ENCODE measurements at places on chromosomes 4 and X. TPM values are rescaled to one million over a fixed set of nuclear protein-coding genes. Genes with fewer than 3 reads are reported as not detected.

DNA sequence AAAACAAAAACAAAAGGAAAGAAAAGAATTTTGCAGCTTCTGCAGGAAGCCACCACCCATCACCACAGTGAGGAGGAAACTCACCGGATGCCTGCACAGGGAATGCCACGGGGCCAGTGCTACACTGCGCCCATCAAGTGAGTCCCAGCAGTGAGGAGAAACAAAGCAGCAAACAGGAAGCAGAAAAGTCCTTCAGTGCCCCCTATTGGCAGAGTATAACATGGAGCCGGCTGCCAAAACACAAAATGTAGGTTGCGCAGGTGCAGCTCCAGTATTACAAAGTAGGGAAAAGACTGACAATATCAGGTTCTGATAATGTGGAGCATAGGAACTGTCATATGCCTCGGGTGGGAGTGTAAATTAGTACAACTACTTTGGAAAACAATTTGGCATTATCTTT is 23.3 kb upstream of the SCML2 start:
- H3K4me3 ChIP-seq, result no peak overlapping the region
- no peaks in the 10 kb centered on the region for H3K27me3 ChIP-seq
- no peak for DNase-seq
- H3K27ac ChIP-seq, result no peak overlapping the region

DNA sequence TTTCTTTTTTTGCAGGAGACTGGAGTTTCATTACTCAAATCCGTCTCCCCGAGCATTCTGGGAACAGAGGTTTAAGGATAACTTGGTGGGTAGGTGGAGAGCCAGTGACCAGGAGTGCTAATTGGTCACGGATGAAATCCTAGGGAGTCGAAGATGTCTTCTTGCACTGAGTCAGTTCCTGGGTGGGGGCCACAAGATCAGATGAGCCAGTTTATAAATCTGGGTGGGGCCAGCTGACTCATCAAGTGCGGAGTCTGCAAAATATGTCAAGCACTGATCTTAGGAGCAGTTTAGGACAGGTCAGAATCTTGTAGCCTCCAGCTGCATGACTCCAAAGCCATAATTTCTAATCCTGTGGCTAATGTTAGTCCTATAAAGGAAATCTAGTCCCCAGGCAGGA is 741.3 kb downstream of the PCDH7 start:
- no peaks in the 10 kb centered on the region for H3K36me3 ChIP-seq
- no peak overlapping the region for H3K4me3 ChIP-seq
- no peaks in the 10 kb centered on the region for H3K4me1 ChIP-seq
- no peak for DNase-seq

DNA sequence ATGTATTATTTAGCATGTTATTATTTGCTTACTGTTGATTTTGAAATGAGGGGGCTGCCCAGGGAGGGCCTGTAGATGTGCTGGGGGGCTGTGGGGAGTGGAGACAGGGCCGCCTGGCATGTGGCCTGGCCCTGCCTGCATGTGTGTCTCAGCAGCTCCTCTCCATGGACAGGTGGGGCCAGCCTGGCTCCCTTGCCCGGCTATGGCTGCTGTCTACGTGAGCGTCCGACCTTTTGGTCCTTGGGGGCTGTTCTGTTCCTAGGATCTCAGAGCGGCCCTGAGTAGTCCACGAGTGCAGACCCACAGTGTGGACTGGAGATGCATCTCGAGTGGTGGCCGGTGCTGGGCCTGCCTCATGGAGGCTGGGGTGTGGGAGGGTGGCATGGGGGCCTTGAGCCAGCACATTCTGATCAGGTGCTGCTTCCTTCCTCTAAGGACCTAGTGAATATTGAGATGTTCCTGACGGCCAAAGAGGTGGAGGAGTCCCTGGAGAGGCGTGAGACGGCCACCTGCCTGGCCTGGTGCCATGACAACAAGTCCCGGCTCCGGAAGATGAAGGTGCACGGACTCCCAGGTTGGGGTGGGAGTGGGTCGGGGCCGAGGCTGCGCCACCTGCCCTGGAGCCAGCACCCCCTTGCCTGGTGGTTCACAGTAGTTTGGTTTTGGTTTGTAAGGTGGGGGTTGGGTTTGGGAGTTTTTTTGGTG is 24.9 kb upstream of the UVSSA start:
- no peak for DNase-seq
- no peak overlapping the region for H3K27ac ChIP-seq
- H3K4me3 ChIP-seq, result no peak overlapping the region
- no peaks in the 10 kb centered on the region for H3K4me1 ChIP-seq
- no peaks in the 10 kb centered on the region for H3K36me3 ChIP-seq
- H3K27me3 ChIP-seq, result no peaks in the 10 kb centered on the region

MAGEB2 gene
- not detected for total RNA-seq

DNA sequence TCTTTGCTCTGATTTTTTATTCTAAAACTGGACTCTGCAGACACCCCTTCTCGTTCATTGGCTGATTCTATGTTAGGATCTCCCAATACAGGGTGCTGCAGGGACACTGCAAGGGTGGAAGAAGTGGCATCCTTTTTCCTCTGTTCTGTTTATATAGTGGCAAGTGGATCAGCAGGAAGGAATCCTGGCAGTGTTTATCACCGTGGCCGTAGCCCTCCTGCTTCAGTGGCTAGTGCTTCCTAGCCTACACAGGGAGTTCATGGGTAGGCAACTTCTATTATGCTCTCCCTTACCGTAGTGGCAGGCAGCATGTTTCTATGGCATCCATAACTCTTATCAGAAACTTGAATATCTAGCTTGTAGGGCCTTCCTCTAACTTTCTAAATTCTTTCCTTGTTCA is 6.4 kb upstream of the AP1AR start:
- H3K27me3 ChIP-seq, result no peaks in the 10 kb centered on the region
- no peak for DNase-seq
- H3K36me3 ChIP-seq, result no peaks in the 10 kb centered on the region
- H3K4me3 ChIP-seq, result no peak overlapping the region
- no peaks in the 10 kb centered on the region for H3K4me1 ChIP-seq
- H3K27ac ChIP-seq, result no peak overlapping the region

DNA sequence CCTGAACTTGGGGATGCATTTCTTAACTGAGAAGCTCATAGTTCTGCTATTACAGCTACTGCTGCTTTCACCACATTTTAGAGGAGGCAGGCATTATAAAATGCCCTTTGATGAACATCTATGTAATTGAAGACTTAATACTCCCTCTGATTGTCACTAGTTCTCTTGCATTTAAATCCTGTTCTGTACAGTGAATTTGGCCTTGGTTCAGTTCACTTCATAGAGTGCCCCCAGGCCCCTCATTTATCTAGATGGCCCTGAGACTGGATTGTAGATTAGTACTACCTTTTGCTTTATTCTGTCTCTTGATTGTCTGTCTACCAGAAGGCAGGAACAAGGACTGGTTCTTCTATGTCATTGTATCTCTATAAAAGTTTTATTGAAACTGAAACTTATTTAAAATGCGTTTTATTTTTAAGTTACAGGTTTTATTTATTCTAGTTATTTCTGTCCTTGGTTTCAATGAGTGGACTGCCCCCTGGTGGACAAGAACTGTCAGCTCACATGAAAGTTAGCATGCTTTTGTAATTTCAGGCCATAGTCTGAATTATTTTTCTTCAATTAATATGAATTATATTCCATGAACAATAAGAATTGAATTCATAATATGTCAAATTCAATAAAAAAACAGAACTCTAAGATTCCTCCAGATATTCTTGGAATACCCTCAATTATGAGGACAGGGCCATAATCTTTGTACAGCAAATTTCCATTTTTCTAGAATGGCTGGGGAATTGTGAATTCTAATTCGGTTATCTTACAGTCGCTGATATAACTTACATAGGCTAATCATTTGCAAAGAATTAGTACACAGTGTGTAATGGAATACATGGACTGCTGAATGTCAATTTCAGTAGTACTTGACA is 47.2 kb upstream of the TMEM33 start:
- DNase-seq, result no peak
- no peaks in the 10 kb centered on the region for H3K4me1 ChIP-seq
- H3K27me3 ChIP-seq, result no peaks in the 10 kb centered on the region
- H3K27ac ChIP-seq, result no peak overlapping the region
- H3K4me3 ChIP-seq, result no peak overlapping the region
- no peaks in the 10 kb centered on the region for H3K36me3 ChIP-seq

DNA sequence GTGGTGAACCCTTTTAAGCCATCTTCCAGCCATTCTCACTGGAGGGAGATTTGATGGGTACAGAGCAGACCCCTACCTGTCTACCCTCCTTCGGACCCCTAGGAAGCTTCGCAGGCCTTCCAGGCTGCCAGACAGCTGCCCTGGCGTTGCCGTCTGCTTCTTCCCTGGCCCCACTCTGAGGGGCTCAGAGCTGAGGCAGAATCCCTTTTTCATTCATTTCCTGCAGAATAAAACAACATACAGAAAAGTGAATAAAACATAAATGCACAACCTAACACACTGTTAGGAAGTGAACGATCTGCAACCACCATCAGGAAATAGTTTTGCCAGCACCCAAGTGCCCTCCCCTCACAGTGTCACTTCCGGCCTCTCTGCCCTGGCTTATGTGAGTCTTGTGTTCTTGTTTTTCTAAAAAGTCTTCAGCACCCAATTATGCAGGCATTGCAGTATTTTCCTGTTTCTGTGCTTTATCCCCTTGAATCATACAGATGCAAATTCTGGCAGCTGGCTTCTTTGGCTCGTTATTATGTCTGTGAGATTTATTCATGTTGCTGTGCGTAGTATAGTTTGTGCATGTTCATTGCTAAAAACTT is 5.6 kb upstream of the ADD1 start:
- peaks cover 11% of the 10 kb centered on the region for H3K4me1 ChIP-seq
- H3K4me3 ChIP-seq, result peak overlapping the region; percentile 17
- no peaks in the 10 kb centered on the region for H3K36me3 ChIP-seq
- DNase-seq, result peak; percentile 40

DNA sequence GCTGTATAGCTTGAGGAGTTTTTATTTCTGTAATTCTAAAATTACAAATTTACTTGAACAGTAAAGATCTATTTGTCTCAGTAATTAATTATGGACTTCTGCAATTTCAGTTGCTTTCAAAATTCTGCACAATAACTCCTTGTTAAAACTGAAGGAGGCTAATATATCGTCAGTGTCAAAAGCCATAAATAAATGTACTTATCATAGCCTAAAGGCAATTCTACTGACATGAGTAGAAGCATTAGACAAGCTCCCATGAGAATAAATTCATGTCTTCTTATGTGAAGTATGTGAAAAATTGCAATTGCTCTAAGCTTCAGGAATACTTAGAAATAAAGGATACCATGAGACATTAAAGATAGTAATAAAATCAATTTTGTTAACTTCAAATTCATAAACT is 381.2 kb upstream of the PCDH10 start:
- no peaks in the 10 kb centered on the region for H3K27me3 ChIP-seq
- H3K27ac ChIP-seq, result no peak overlapping the region
- H3K36me3 ChIP-seq, result no peaks in the 10 kb centered on the region
- no peaks in the 10 kb centered on the region for H3K4me1 ChIP-seq
- no peak overlapping the region for H3K4me3 ChIP-seq

DNA sequence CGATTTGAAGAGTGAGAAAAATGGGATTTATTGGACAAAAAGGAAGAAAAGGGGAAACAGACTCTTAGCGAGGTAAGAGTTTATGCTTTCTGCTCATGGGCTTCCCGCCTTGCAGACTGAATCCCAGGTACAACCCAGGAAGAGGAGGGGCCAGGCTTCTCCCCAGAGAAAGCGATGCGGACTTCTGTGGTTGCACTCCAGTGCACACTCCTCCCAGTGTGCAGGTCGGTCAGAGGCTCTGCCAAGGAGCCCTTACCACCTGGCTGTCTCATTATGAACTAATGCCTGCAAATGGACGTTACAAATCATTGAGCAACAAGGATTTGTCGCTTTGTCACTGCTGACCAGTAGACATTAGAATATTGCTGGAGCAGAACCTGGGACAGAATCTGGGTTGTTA is 39.9 kb upstream of the GLRA2 start:
- no peak overlapping the region for H3K27ac ChIP-seq
- H3K4me3 ChIP-seq, result no peak overlapping the region
- H3K27me3 ChIP-seq, result no peaks in the 10 kb centered on the region
- no peaks in the 10 kb centered on the region for H3K36me3 ChIP-seq

DNA sequence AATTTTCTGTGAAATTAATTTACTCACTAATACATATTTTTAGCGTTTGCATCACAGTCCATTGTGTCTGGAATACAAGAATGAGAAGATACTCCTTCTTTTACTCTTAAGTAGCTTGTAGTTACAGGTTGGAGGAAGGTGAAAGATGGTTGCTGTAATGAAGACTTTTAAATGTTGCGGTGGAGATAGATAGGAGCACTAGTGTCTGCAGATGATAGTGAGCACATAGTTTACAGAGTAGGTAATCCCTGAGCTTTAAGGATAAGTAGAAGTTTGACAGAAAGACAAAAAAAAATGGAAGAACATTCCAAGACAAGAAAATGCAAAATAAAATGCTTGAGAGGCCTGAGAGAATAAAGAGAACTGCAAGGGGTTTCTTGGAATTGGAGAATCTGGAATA is 5.4 kb upstream of the SLC39A8 start:
- H3K4me3 ChIP-seq, result no peak overlapping the region
- no peak overlapping the region for H3K27ac ChIP-seq
- no peaks in the 10 kb centered on the region for H3K4me1 ChIP-seq
- no peaks in the 10 kb centered on the region for H3K36me3 ChIP-seq

PPARGC1A gene
- 3.5 TPM for total RNA-seq

GRCh38 chr4:74948236-74948635 is 15.3 kb downstream of the PARM1 start:
- no peaks in the 10 kb centered on the region for H3K4me1 ChIP-seq
- H3K27ac ChIP-seq, result no peak overlapping the region
- no peaks in the 10 kb centered on the region for H3K36me3 ChIP-seq

GRCh38 chr4:86034616-86035015 is 325.2 kb downstream of the MAPK10 start:
- H3K36me3 ChIP-seq, result no peaks in the 10 kb centered on the region
- H3K27ac ChIP-seq, result no peak overlapping the region
- H3K4me3 ChIP-seq, result no peak overlapping the region
- DNase-seq, result no peak
- no peaks in the 10 kb centered on the region for H3K27me3 ChIP-seq
- peaks cover 5% of the 10 kb centered on the region for H3K4me1 ChIP-seq

- no peak for DNase-seq
- H3K4me3 ChIP-seq, result no peak overlapping the region
- H3K36me3 ChIP-seq, result no peaks in the 10 kb centered on the region
- H3K4me1 ChIP-seq, result no peaks in the 10 kb centered on the region
- H3K27me3 ChIP-seq, result no peaks in the 10 kb centered on the region
These were observed 27.1 kb downstream of the RAPGEF2 start for GRCh38 chr4:159129814-159130550.

ING2 gene
- total RNA-seq, result 6.6 TPM

DNA sequence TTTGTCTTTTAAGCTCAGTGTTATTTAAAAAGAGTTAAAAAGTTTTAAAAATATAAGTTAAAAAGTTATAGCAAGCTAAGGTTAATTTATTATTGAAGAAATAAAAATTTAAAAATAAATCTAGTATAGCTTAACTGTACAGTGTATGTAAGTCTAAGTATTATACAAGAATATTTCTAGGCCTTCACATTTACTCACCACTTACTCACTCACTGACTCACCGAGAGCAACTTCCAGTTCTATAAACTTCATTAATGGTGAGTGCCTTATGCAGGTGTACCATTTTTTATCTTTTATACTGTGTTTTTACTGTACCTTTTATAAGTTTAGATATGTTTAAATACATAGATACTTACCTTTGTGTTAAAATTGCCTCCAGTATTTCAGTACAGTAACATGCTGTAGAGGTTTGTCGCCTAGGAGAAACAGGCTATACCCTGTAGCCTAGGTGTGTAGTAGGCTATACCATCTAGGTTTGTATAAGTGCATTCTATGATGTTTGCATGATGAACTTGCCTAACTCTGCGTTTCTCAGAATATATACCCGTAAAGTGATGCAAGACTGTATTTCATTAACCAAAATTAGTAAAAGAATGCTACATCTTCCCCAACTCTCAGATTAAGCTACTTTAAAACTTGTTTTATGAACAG is 202.9 kb downstream of the CFAP299 start:
- no peaks in the 10 kb centered on the region for H3K27me3 ChIP-seq
- no peaks in the 10 kb centered on the region for H3K36me3 ChIP-seq
- H3K4me3 ChIP-seq, result no peak overlapping the region
- H3K4me1 ChIP-seq, result no peaks in the 10 kb centered on the region
- no peak overlapping the region for H3K27ac ChIP-seq

CACNA1F gene
- total RNA-seq, result 0.07 TPM
